ENCODE measurements at places on chromosomes 4 and X.

DNA sequence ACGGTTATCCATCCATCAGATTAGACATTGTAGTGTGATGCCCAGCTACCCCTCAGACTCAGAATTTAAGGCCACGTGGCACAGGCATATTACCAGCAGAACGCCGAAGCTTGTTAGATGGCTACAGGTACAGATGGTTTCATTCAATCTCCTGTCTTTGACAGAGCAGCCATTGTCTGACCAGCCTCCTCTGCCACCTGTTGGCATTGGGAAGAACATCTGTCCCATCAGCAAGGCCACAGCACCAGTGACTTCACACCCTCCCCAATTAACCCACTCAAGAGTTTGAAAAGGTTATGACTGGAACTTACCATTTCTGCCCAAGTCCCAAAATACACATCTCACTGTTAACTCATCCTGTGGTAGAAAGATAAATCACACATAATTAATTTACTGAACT is 22.0 kb upstream of the PHKA2 start:
- no peak for DNase-seq

GRCh38 chr4:31045724-31046318 is 325.7 kb downstream of the PCDH7 start:
- DNase-seq, result no peak

- no peak for DNase-seq
These were observed 156.1 kb downstream of the FRAS1 start for GRCh38 chr4:78213218-78213617.

- no peak for DNase-seq
These were observed 389.2 kb upstream of the TENM3 start for GRCh38 chr4:181853881-181854511.

DNA sequence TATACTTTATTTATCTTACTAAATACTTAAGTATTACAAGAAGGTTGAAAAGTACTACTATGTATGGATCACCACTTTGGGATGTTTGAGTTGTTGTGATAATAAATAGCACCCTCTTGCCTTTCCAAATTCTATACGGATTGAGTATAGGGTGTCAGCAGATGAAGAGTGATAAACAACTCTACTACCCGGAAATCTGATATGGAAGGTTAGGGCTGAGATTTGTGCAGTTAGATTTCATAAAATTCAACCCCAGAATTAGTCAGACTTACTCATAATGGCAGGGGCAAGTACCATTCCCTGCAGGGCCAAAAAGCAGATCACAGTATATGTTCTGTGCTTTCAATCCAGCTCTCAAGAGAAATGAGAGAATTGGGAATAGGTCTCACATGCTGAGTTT is 1008.9 kb upstream of the PCDH7 start:
- DNase-seq, result no peak

- DNase-seq, result no peak
These were observed 1854.6 kb downstream of the PCDH7 start for GRCh38 chr4:32574803-32575202.

DNA sequence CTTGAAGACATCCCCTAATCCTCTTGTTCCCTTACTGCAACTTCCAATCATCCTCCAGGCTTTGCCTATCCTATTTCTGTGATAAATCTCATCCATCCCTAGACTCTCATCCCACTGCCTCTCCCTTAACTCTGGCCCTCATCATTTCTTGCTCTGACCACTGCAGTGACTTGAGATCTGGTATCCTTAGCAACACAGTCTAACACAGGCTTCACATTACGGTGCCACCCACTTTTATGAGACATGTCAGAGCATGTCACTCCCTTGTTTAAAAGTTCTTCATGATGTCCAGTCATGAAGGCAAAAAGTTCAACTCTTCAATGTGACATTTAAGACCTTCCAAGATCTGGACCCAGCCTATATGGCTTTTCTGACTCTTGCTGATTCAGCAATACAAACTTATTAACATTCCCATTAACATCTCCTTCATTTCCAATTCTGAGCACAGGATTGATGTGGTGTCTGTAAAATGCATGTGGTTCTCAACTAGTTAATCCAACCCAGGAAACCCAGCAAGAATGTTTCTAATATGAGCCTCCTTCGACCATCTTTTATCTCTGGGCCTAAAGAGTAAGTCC is 64.0 kb downstream of the OR13H1 start:
- no peak for DNase-seq

- no peak for DNase-seq
These were observed 51.8 kb downstream of the TMEM131L start for GRCh38 chr4:153518001-153518400.

GRCh38 chrX:17038681-17039161 is 92.3 kb downstream of the REPS2 start:
- DNase-seq, result no peak

All from retinal pigment epithelial cell (primary cell).